ENCODE measurements at places on chromosomes 2 and 18.

GRCh38 chr2:12071318-12071717 is 324.9 kb downstream of the LPIN1 start:
- DNase-seq = no peak

GRCh38 chr18:78876868-78877267 is 102.8 kb upstream of the SALL3 start:
- no peak for DNase-seq

- peak; percentile 79 for DNase-seq
Observed at GRCh38 chr2:104430359-104430740, 423.6 kb upstream of the POU3F3 start.

GRCh38 chr2:10094271-10094814 is 14.1 kb upstream of the CYS1 start:
- no peak for DNase-seq

GRCh38 chr2:205628422-205628821 is 53.9 kb upstream of the NRP2 start:
- no peak for DNase-seq

GRCh38 chr2:234099266-234099665 is 48.8 kb downstream of the SPP2 start:
- DNase-seq = no peak

GRCh38 chr2:240795454-240795853 is 24.6 kb downstream of the KIF1A start:
- no peak for DNase-seq

GRCh38 chr2:239962890-239963591 is 62.1 kb downstream of the NDUFA10 start:
- no peak for DNase-seq

DNA sequence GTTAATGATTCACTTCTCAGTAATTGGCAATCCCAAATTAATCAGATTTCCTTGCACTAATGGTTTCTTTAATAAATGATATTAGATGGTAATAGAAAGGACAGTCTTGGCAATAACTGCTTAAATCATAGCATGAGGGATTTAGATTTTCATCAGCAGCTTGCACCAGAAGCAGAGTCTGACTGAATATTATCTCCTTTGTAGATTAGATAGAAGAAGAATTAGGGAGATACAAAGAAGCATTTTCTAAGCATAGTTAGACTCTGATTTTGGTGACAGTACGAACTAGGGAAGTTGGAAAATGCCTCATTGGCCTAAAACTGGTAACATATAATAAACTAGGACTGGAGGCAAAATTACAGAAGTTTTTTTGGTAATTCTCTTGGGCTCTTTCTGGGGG is 232.8 kb upstream of the EPAS1 start:
- no peak for DNase-seq

GRCh38 chr2:121490584-121491133 is 40.0 kb upstream of the RNU4ATAC start:
- DNase-seq = no peak
